ENCODE measurements at places on chromosomes 4 and X.

DNA sequence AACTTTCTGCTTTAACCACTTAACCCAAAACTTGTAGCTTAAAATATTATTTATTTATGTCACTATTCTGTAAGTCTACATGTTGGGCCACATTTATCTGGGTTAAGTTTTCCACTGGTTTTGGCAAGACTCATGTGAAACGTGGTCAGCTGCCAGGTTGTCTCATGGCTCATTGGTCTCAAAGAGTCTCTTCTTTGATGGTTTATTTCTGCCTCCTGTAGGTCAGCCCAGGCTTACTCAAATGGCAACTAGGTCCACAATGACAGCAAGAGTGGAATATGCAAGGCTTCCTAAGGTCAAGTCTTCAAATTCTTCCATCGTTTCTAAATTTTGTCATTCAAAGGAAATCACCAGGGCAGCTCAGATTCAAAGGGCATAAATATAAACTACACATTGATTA, 828.7 kb downstream of the PCDH7 start:
- no peak for DNase-seq

- DNase-seq: no peak
Measured at GRCh38 chr4:99668472-99668871, 10.8 kb upstream of the C4orf54 start.

DNA sequence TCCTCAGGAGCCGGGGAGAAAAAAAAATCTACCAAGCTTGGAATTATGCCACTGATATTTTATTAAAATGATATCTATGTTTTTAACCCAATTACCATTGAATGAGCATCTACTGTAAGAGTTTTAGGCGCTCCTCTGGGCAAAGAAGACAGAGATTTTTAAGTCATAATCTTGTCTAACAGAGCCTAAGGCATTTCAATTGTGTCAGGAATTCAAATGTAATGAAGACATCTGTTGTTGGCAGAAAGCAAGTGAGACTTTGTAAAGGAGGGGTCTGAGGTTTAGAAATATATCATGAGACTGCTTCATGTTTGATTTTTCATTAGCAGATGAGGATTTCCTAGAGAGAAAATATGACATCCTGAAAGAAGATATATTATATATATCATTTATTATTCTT, 1158.1 kb downstream of the FSTL5 start:
- no peak for DNase-seq

GRCh38 chrX:112846187-112846586, 5.6 kb upstream of the AMOT start:
- no peak for DNase-seq

GRCh38 chr4:10020871-10021652, at the start of gene SLC2A9:
Gene SLC2A9, minus strand, starts transcription at chr4:10021497. Its CDS starts 68 bp downstream, at chr4:10021429.
- DNase-seq: no peak

- no peak for DNase-seq
Measured at GRCh38 chr4:112747036-112747435, 110.1 kb downstream of the LARP7 start.

- no peak for DNase-seq
Measured at GRCh38 chrX:6257025-6257424, 28.4 kb upstream of the NLGN4X start.

Data from activated CD8-positive, alpha-beta T cell treated with anti-CD3 and anti-CD28 coated beads for 36 hours (primary cell).